ENCODE measurements at places on chromosomes 6 and 20.

GRCh38 chr20:34979366-34980153, 23.9 kb downstream of the MYH7B start:
- peak; percentile 19 for DNase-seq

- DNase-seq, result peak; percentile 63
Observed at GRCh38 chr6:136317021-136317694, 27.5 kb upstream of the BCLAF1 start.

- DNase-seq, result no peak
Observed at GRCh38 chr20:37867289-37868195, 35.4 kb upstream of the VSTM2L start.

DNA sequence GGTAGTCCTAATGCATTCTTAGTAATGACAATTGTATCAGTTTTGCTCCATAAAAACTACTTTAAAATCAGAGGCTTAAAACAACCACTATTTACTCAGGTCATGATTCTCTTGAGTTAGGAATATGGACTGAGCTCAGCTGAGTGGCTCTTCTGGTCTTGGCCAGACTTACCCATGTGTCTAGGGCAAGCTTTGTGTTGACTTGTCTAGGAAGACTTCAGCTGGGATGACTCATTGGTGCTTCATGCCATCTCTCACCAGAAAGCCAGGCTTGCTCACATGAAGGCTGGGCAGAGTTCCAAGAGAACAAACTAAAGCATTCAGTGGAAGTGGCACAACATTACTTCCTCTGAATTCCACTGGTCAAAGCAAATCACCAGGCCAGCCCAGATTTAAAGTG, 155.3 kb downstream of the DHX35 start:
- no peak for DNase-seq

DNA sequence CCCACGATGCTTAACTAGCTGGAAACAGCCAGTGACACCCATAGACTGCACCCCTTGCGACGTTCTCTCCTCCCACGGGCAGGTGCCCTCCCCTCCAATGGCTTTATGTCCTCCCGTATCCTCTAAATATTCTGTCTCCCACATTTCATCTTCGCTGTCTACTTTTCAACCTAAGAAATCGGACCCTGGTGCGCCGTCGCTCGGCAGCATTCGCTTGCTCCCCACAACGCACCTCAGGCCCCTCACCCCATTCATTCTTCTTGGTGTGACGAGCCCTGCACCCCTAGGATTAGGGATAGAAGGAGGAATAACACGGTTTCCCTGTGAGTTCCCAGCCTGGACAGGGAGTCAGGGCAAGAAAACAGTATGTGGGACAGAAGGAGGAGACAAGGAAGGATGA, 74.3 kb upstream of the FOXQ1 start:
- no peak for DNase-seq

DNA sequence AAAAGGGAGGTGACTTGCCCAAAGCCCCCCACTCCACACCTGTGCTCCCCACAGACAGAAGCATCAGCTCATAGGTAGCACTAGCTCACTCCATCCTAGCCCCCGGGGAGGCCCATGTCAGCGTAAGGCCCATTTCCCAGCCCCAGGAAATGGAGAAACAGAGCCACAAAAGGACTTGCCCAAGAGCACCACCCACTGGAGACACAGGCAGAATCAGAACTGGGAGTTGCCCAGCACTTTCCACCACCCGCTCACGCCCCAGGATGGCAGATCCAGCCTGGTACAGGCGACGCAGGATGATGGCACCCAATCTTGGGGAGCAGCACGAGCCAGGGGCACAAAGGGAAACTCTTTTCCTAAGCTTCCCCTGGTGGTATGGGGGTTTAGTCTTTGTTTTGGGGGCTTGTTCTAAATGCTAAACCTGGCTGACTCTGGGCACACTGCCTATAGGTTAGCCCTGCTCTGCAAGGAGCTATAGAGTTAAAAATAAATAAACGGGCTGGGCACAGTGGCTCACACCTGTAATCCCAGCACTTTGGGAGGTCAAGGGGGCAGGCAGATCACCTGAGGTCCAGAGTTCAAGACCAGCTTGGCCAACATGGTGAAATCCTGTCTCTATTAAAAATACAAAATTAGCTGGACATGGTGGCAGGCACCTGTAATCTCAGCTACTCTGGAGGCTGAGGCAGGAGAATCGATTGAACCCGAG, 11.8 kb downstream of the C20orf203 start:
- DNase-seq, result no peak

DNA sequence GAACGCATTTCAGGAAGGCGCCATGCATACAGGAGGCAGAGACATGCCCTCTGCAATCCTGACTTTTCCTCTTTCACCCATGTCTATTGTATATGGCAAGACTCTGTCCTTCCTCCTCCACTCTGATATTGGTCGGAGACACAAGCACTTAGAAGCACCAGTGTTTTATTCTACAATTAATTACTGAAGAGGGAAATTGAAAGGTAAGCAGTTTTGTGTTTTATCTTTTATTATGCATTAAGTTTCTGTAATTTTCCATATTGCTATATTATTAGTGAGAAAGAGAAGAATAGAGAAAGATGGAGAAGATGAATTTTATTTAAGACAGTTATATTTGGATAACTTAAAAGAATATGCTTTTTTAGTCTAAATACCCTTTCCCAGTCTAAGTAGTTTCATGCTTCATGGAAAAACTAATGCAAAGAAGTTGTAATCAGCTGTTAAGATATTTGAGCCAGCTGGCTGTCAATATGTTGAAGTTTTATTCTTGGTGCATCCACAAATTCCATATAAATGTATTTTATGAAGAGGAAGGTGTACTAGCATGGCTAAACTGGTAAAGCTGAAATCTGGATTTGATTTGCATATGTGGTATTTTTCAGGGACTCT, 13.6 kb downstream of the ARID1B start:
- DNase-seq, result no peak

DNA sequence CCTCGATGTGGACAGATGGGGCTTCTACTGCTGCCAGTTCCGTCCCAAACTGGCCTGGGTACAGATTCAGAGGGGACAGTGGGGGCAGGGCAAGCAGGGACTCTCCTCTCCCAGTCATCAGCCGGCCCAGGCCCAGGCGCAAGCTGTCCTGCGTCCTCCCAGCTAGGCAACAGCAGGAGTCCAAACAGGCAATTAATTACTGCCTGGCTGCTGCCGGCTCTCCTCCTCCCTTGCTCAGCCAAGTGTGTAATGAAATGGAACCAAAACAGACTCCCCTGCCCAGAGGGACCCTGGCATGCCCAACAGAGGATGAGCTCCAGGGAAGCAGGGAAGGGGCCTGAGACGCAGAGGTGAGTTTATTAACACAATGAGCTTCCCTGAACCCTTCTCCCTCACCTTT, 17.8 kb upstream of the SLC32A1 start:
- DNase-seq, result no peak

GRCh38 chr6:16049168-16049567, 79.7 kb upstream of the MYLIP start:
- no peak for DNase-seq

DNA sequence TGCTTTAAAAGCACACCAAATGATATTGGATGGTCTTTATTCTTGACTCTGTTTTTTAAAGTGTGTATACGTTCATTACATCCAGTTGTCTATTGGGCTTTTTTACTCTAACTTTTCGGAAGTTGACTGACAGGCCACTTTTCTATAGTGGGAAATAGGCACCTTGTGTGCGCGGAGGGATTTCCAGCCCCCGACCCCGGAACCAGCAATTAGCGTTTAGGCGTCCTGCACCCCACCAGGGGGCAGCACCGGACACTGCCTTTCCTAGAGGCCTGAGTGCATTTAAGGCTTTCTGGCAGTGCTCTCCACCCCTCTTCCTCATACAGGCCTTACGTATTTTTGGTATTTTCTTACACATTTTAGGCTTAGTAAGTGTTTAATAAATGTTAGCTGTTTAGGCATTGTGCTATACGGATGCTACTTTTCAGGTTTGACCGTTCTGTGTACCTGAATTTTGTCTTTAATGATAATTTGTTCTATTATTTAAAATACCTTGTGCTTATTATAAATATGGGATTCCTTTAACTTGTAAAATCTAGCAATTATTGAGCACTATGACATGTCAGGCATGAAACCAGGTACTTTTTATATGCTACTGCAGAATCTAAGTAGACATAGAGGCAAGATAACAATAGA, 231.8 kb downstream of the BCKDHB start:
- peak; percentile 54 for DNase-seq

DNA sequence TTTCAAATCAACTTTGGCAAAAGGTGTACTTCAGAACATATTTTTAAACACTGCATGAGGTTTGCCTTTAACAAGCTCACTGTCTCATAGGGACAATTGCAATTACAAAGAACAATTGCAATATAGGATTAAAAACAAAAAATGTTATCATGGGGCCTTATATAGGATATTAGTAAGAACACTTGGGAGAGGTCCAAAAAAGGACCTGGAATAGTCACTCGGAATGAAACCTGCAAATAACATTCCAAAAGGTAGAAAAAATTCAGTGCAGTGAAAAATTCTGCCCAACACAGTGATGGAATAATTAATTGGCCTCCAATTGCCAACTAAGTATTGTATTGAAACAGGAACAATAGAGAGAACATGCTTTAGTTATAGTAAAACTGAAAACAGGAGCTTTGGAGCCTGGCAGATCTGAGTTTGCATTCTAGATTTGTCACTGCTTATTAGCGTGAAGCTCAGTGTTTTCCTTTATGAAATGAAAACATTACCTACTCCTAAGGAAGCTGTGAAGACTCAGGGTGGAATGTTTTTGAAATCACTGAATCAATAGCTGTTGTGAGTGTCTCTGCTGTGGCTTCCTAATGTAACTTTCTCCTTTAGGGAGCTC, 172.6 kb upstream of the BMP5 start:
- no peak for DNase-seq

GRCh38 chr20:53384392-53384791, 209.2 kb downstream of the ZNF217 start:
- no peak for DNase-seq

- no peak for DNase-seq
Observed at GRCh38 chr6:83603551-83603950, 91.2 kb downstream of the PRSS35 start.
